PC-9 (cell line): ENCODE measurements at places on chromosomes 16 and 17. TPM values are rescaled to one million over a fixed set of nuclear protein-coding genes. Genes with fewer than 3 reads are reported as not detected.

The NEK8 gene
- total RNA-seq: 11.5 and 12.1 TPM in 2 replicates

The SYT17 gene
- 36.6 and 45.2 TPM in 2 replicates for total RNA-seq

The RNF112 gene
- 2.0 and 2.3 TPM in 2 replicates for total RNA-seq

The RBBP6 gene
- 76.6 and 86.7 TPM in 2 replicates for total RNA-seq

The NTN3 gene
- total RNA-seq: 0.87 and 0.90 TPM in 2 replicates

The NFAT5 gene
- total RNA-seq: 33.0 and 38.2 TPM in 2 replicates

The SEPTIN1 gene
- total RNA-seq: 6.7 and 7.6 TPM in 2 replicates

The PMFBP1 gene
- 0.55 TPM in 1 of 2 replicates, not detected in the other for total RNA-seq

The ACADVL gene
- 531 and 604 TPM in 2 replicates for total RNA-seq

The CLEC18C gene
- 0.59 TPM in 1 of 2 replicates, not detected in the other for total RNA-seq

DNA sequence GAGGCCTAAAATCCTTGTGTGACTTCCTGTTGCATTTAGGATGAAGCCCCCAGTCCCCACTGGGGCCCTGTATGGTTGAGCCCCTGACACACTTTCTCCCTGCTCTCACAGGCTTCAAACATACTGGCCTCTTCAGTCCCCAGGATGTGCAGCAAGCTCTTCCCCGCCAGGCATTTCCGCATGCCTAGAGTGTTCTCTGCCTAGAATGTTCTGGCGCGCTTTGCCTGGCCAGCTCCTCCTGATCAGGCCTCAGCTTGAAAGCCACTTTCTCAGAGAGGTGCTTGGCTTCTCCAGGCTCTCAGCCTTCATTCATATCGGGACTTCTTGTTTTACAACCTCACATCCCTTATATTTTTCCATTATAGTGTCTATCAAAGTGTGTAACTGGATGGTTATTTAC, 123.7 kb downstream of the SPACA3 start:
- DNase-seq: no peak
- no peak overlapping the region for H3K27ac ChIP-seq
- H3K4me1 ChIP-seq: peaks cover 4% of the 10 kb centered on the region; the same call in 1 of the 2 replicates
- no peaks in the 10 kb centered on the region for H3K27me3 ChIP-seq
- H3K4me3 ChIP-seq: no peak overlapping the region

DNA sequence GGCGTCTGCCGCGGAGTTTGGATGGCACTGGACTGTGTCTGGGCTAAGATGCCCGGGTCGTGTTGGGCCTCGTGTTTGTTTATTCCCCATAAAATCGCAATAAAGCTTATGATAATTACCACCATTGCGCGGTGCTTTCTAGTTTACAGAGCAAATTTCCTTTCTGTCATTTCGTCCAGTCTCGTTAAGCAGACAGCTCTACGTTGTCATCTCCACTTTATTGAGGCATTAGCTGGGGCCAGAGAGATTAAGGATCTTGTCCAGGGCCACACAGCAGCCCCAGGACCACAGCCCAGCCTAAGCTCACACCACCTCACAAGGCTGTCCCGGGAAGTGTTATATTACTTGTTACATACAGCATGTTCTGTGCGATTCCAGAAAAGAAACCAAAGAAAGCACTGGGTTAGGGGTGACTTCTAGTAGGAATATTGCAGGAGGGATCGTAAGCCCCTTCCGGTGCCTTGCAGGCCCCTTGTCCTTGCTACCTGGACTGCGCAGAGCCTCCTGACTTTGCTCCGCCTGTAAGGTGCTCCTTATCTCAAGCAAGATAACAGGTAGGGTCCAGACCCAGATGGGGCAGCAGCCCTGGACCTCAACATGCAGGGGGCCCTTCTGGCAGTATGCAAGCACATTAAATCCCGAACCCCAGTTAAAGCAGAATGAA, 6.3 kb downstream of the NOS2 start:
- DNase-seq: no peak
- no peak overlapping the region for H3K27ac ChIP-seq
- peaks cover 11% of the 10 kb centered on the region for H3K4me1 ChIP-seq
- no peaks in the 10 kb centered on the region for H3K36me3 ChIP-seq
- H3K27me3 ChIP-seq: peaks cover 26% of the 10 kb centered on the region

DNA sequence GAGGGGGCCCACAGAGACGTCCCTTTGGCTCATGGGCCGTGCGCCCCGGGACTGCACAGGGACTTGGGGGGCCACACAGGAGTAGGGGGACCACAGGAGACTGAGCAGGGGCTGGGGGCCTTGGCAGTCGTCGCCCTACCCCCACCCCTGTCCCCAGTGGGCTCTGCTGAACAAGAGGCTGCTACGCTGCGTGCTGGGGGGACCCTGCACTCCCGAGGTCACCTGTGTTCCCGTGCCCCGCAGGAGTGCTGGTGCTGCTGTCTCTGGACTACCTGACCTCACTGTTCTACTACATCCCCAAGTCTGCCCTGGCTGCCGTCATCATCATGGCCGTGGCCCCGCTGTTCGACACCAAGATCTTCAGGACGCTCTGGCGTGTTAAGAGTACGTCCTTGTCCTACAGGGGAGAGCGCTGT, 14.4 kb upstream of the RNF213 start:
- no peak overlapping the region for H3K4me3 ChIP-seq
- no peak for DNase-seq
- no peaks in the 10 kb centered on the region for H3K27me3 ChIP-seq
- H3K27ac ChIP-seq: no peak overlapping the region

DNA sequence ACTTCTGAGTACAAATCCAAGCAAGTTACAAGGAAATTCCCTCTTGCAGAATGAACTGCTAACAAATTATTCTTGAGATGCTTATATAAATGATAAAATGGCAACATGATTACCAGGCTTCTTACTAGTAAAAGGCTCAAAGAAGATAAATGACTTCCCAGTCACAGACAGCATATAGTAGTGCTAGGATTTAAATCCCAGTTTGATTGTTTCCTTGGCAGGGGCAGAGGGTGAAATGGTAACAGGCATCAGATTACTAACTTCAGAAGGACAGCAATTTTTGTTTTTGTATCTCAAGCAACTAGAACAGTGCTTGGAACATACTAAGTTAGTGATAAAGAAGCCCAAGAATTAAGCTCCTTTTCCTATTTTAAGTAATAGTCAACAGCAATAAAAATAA, 102.8 kb downstream of the SSH2 start:
- no peaks in the 10 kb centered on the region for H3K36me3 ChIP-seq
- H3K4me3 ChIP-seq: no peak overlapping the region
- peaks cover 22% of the 10 kb centered on the region for H3K4me1 ChIP-seq
- H3K27me3 ChIP-seq: no peaks in the 10 kb centered on the region

DNA sequence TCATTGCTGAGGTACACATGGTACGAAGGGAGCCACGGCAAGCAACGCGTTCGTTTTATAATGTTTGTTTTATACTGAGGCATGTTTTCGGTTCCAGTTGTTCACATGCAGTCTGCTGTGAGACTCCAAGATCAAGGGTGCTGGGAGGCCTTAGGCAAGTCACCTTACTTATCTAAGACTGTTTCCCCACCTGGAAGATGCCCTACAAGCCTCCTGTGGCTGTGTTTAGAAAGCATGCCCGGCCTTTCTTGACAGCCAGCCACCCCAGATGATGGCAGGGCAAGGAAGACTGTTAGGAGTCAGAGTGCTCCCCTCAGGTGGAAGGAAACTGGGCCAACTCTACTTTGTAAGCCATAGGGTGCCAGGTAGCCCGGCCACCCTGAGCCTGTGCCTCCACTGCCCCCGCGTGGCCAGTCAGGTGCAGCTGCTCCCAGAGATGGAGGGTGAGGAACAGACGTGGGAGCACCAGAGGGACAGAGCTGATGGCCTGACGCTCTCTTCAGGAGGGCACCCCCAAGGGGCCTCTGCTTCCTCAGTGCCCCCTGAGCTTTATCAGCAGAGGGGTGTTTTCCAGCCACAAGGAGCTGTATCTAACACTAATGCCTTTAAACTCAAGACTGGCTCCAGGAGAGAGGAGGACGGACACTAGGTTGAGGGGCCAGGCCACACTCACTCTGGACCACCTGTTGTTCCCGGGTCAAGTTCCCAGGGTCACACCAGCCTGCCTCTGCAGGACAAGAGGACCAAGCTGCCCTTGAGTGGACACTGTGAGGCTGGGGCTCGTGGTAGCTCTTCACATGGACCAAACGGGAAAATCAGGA, 5.4 kb downstream of the NAT9 start:
- H3K36me3 ChIP-seq: 0 out of 2 replicates have a peak, but pooled peaks cover 5% of the 10 kb centered on the region
- H3K4me3 ChIP-seq: no peak overlapping the region
- no peak overlapping the region for H3K27ac ChIP-seq
- DNase-seq: peak; percentile 79

- H3K4me1 ChIP-seq: peaks cover 15% of the 10 kb centered on the region
- no peak overlapping the region for H3K27ac ChIP-seq
- no peaks in the 10 kb centered on the region for H3K27me3 ChIP-seq
- no peaks in the 10 kb centered on the region for H3K36me3 ChIP-seq
- no peak overlapping the region for H3K4me3 ChIP-seq
Observed at GRCh38 chr17:31673076-31673475, 186.0 kb downstream of the COPRS start.

DNA sequence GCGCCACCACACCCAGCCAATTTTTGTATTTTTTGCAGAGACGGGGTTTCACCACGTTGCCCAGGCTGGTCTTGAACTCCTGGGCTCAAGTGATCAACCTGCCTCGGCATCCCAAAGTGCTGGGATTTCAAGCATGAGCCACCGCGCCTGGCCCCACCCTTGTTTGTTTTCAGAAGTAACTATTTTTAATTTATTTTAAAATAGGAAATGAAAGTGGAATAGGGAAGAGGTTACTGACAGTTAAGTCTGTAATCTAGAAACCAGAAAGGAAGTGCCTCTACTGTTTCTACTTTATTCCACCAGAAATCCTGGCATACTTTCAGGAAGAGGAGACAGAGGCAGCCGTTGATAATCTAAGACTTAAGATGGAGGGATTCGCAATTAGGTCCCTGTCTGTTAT, 225.6 kb downstream of the TANC2 start:
- peaks cover 18% of the 10 kb centered on the region for H3K36me3 ChIP-seq
- DNase-seq: no peak
- no peaks in the 10 kb centered on the region for H3K27me3 ChIP-seq

DNA sequence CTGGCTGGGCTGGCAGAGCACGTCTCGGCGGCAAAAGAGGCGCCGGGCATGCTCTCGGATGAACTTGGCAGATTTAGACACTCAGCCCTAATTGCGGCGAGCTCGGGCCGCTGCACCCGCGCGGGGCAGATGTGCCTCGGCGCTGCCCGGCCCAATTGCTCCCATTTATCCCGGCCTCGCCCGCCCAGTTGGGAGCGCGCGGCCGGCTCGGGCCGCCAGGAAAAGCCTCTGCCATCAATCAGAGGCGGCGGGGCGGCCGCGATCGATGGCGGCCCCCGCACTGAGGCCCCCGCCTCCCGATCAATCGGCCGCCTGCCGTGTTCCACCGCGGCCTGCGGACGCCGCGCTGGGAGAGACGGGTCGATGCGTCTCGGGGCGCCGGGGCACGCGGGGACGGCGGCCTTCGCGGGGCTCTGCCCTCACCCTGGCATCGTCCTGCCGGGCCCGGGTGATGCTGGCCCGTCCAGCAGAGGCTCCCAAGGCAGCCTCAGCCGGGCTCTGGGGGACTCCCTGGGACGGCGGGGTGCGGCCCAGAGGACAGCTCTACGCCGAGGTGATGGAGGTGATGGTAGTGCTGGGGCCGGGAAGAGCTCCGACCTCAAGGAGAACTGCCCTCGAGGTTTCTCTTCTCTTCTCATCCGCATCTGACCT, 200.9 kb upstream of the N4BP1 start:
- no peak overlapping the region for H3K27ac ChIP-seq
- H3K4me1 ChIP-seq: no peaks in the 10 kb centered on the region
- no peaks in the 10 kb centered on the region for H3K36me3 ChIP-seq
- H3K27me3 ChIP-seq: peaks cover 37% of the 10 kb centered on the region

DNA sequence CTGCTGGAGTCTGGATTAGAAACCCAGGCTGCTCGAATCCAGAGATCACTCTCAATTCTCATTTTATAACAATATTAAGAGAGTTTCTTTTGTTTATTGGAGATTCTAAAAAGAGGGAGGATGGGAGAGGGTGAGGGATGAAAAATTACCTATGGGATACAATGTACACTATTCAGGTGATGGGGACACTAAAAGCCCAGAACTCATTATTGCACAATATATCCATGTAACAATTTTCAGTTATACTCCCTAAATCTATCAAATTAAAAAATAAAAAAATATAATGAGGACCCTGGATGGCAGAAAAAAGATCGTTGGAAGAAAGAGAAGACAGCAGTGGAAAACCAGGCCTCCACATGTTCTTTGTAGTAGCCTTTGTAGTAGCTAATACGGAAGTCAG, 100.8 kb downstream of the CNTNAP4 start:
- no peaks in the 10 kb centered on the region for H3K27me3 ChIP-seq
- H3K36me3 ChIP-seq: no peaks in the 10 kb centered on the region
- no peaks in the 10 kb centered on the region for H3K4me1 ChIP-seq
- no peak overlapping the region for H3K27ac ChIP-seq

- H3K4me1 ChIP-seq: no peaks in the 10 kb centered on the region
- H3K4me3 ChIP-seq: no peak overlapping the region
- H3K36me3 ChIP-seq: peaks cover 7% of the 10 kb centered on the region; the same call in 1 of the 2 replicates
- no peak overlapping the region for H3K27ac ChIP-seq
- no peak for DNase-seq
Observed at GRCh38 chr17:77163001-77163400, 22.2 kb downstream of the SEC14L1 start.

DNA sequence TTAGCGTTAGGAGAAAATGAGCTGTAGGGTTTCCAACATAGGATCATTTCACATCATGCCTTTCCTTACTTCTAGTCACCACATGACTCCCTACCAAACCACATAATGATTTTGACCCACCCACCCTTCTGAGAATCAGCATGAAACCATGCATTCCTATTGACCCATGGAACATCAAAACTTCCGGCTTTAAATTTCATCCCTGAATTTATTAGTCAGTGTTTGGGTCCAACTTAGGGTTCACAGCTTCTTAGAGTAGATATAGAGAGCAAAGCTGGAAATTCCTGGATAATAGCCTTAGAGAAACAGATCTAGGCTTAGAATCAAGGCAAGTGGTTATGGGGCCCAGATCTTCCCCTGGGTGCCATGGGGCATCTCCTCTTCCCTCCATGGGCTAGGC, 162.6 kb downstream of the TOX3 start:
- no peaks in the 10 kb centered on the region for H3K36me3 ChIP-seq
- H3K27me3 ChIP-seq: peaks cover 9% of the 10 kb centered on the region; the same call in 1 of the 2 replicates
- no peak overlapping the region for H3K4me3 ChIP-seq
- H3K4me1 ChIP-seq: no peaks in the 10 kb centered on the region
- no peak overlapping the region for H3K27ac ChIP-seq
- DNase-seq: no peak
